SK-N-SH (cell line): ENCODE measurements at places on chromosomes 2 and 18. TPM values are rescaled to one million over a fixed set of nuclear protein-coding genes. Genes with fewer than 3 reads are reported as not detected.
A peak's percentile ranks its signal among the peaks of the same experiment; 100 is the strongest.

- DNase-seq: no peak
- H3K36me3 ChIP-seq: no peaks in the 10 kb centered on the region
- no peaks in the 10 kb centered on the region for H3K27me3 ChIP-seq
- no peak overlapping the region for H3K27ac ChIP-seq
- no peak overlapping the region for H3K4me3 ChIP-seq
Observed at GRCh38 chr2:138424436-138425140, 77.0 kb upstream of the SPOPL start.

DNA sequence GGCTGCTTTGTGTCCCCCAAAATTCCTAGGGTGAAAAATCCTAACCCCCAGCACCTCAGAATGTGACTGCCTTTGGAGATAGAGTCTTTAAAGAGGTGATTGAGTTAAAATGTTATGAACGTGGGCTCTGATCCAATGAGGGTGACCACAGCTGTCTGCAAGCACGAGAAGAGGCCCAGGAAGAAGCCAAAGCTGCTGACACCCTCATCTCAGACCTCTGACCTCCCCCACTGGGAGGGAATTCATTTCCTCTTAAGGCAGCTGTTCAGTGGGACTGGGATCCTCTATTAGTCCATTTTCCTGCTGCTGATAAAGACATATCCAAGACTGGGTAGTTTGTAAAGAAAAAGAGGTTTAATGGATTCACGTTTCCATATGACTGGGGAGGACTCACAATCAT is 544.4 kb downstream of the DCDC2C start:
- no peak overlapping the region for H3K27ac ChIP-seq
- no peaks in the 10 kb centered on the region for H3K27me3 ChIP-seq
- no peaks in the 10 kb centered on the region for H3K4me1 ChIP-seq
- H3K36me3 ChIP-seq: no peaks in the 10 kb centered on the region
- H3K4me3 ChIP-seq: no peak overlapping the region

GRCh38 chr2:200787351-200788120 is 24.2 kb upstream of the BZW1 start:
- peaks cover 14% of the 10 kb centered on the region for H3K4me1 ChIP-seq
- H3K27ac ChIP-seq: peak overlapping the region; percentile 71; the same call in 1 of the 2 replicates
- H3K4me3 ChIP-seq: peak overlapping the region; percentile 37
- H3K36me3 ChIP-seq: no peaks in the 10 kb centered on the region
- no peak for DNase-seq
- no peaks in the 10 kb centered on the region for H3K27me3 ChIP-seq

DNA sequence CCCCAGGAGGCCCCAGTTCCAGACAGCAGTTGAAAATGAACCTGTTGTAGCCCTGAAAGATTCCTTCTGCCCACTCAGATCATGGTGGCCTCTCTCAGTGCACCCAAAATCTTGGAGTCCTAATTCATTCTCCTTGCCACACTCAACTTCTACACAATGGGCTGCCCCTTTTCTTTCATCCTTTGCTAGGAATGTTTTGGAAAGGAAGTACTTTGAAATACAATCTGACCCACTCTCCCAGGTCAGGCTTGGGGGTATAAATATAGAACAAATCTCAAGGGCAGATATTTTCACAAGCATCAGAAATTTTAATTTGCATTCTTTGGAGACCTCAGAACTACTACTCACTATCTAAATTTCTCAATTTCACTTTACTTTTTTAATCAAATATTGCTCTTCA is 103.2 kb upstream of the SH3BP4 start:
- no peak for DNase-seq
- no peaks in the 10 kb centered on the region for H3K27me3 ChIP-seq
- no peak overlapping the region for H3K4me3 ChIP-seq

Gene SDC1
- 105 and 122 TPM in 2 replicates for polyA plus RNA-seq

DNA sequence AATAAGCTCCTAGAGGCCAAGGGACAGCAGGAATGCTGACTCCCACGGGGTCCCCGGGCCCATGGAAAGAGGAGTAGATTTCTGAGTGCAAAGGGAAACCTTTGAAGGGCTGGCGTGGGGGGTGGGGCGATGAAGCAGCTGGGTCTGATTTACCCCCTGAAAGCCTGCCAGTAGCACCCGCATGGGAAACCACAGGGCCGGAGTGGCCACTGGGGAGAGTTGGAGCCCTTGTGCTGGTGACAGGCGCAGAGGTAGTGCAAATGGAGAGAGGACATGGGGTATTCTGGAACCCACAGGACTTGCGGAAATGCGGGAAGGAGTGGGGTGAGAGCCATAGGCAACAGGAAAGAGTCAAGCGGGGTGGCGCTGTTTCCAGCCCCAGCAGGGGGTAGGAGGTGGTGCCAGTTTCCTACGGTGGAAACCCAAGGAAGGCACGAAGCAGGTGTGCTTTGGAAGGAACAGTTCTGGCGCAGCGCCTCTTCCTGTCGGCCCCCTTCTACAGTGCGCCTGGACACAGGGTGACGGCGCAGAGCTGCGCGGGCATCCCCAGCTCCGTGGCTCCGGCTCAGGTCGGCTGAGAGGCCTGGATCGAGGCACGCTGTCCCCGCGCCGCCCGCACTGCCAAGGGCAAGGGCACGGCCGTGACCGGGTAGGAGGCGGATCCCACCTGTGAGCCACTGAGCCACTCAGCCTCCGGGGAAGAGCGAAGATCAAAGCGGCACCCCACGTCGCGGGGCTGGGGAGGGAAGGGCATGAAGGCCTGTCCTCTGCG is 149.0 kb upstream of the GLI2 start:
- H3K4me1 ChIP-seq: peaks cover 8% of the 10 kb centered on the region; the same call in 1 of the 2 replicates
- no peak for DNase-seq
- no peak overlapping the region for H3K27ac ChIP-seq

DNA sequence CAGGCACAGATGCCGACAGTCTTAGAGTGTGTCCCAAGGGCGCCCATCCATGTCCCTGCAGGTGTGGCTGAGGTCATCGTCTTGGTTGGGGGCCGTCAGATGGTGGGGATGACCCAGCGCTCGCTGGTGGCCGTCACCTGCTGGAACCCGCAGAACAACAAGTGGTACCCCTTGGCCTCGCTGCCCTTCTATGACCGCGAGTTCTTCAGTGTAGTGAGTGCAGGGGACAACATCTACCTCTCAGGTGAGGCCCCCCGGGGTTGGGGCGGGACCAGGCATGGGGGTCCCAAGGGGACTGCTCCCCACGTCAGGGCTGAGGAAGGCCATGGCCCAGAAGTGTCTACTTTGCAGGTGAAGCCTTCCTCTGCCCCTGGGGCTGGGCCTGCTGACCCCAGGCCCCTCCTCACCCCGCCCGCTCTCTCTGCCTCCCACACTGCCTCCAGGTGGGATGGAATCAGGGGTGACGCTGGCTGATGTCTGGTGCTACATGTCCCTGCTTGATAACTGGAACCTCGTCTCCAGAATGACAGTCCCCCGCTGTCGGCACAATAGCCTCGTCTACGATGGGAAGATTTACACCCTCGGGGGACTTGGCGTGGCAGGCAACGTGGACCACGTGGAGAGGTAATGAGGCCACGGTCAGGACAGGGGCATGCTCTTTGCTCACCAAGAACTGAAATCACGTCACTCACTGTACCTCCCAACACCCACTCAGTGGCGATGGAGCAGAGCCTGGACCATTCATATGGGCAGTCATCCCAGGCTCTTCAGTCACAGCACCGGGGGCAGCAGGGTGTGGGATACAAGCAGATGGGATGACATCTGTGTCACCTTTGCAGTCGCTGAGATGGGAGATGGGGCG is 230.8 kb downstream of the ATAD2B start:
- no peak for DNase-seq
- peaks cover 8% of the 10 kb centered on the region for H3K36me3 ChIP-seq
- no peak overlapping the region for H3K4me3 ChIP-seq
- H3K27me3 ChIP-seq: no peaks in the 10 kb centered on the region
- H3K4me1 ChIP-seq: peaks cover 41% of the 10 kb centered on the region

GRCh38 chr2:96353606-96354101 is 18.1 kb downstream of the NCAPH start:
- H3K27me3 ChIP-seq: no peaks in the 10 kb centered on the region
- DNase-seq: no peak
- H3K27ac ChIP-seq: peak overlapping the region; percentile 78

GRCh38 chr2:128026448-128027277 is 1.2 kb downstream of the SAP130 start:
- no peak for DNase-seq
- H3K27ac ChIP-seq: peak overlapping the region; percentile 34; the same call in 1 of the 2 replicates
- H3K4me3 ChIP-seq: peak overlapping the region; percentile 90
- H3K36me3 ChIP-seq: peaks cover 6% of the 10 kb centered on the region
- no peaks in the 10 kb centered on the region for H3K27me3 ChIP-seq

DNA sequence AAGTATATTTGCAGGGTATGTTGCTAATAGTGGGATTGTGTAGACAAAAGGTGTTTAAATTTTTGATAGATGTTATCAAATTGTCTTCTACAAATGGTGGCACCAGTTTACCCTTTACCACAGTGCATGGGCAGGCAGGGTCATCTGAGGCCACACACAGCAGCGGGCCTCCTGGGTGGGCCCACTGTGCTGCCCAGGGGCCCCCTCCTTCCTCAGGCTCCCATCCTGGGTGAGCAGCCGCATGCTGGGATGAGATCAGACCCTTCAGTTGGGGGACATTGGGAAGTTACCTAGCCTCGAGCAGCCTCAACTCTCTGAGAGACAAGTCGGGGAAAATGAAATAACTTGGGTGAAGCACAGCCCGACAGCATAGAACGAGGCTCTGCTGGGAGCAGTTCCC is 9.7 kb downstream of the MYO7B start:
- H3K27ac ChIP-seq: no peak overlapping the region
- no peak for DNase-seq
- H3K27me3 ChIP-seq: no peaks in the 10 kb centered on the region; the same call in 1 of the 2 replicates
- H3K36me3 ChIP-seq: no peaks in the 10 kb centered on the region
- H3K4me1 ChIP-seq: no peaks in the 10 kb centered on the region
- no peak overlapping the region for H3K4me3 ChIP-seq

- H3K27ac ChIP-seq: no peak overlapping the region
- no peak for DNase-seq
- no peaks in the 10 kb centered on the region for H3K36me3 ChIP-seq
- H3K4me3 ChIP-seq: no peak overlapping the region
- H3K4me1 ChIP-seq: no peaks in the 10 kb centered on the region
Observed at GRCh38 chr18:44093253-44093652, 587.4 kb upstream of the SETBP1 start.

Gene ATP6V1B1
- 4.9 and 6.1 TPM in 2 replicates for polyA plus RNA-seq

Gene ATAD2B
- 1.3 and 1.7 TPM in 2 replicates for polyA plus RNA-seq

DNA sequence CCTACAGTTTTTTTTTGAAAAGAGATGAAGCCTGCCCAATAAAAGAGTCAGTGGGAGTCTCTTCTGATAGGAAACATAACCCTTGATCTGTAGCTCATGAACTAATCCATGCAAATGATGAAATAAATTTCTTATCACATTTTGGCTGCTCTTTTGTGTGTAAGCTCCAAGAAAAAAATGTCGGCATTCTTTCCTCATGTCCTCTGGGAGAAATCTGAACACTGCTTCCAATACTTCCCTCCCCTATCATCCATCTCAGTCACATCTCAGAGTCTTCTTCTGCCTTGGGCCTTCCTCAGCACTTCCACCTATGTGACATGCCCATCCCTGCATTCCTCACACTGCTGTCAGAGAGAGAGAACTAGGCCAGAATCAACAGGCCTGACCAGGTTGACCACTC is 395.7 kb upstream of the ST6GAL2 start:
- no peak overlapping the region for H3K27ac ChIP-seq
- DNase-seq: no peak
- H3K4me1 ChIP-seq: no peaks in the 10 kb centered on the region
- H3K4me3 ChIP-seq: no peak overlapping the region
- no peaks in the 10 kb centered on the region for H3K27me3 ChIP-seq
- H3K36me3 ChIP-seq: no peaks in the 10 kb centered on the region

DNA sequence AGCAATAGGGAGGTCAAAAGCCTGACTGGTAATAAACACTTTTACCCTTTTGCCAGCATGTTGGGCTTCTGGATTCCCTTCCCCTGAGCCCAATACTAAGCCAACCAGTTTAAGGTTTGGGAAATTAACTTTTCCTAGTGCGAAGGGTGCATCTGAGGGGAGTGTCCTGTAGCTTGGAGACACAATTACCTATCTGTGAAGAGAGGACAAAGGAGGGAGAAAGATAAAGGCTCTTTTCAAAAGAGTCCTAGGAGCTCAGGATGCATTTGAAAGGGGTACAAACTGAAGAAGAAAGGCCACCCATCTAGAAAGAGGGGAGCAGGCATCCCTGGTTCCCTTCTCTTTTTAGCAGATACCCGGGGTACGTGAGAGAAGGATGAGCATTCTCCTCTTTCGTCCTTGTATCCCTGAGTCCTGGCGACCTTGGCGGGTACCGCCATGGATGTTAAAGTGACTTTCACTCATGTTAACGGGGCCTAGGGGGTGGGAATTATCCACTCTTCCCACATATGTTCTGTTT is 25.1 kb downstream of the C18orf54 start:
- no peak overlapping the region for H3K4me3 ChIP-seq
- H3K27me3 ChIP-seq: no peaks in the 10 kb centered on the region
- no peak overlapping the region for H3K27ac ChIP-seq

- no peaks in the 10 kb centered on the region for H3K27me3 ChIP-seq
- no peak for DNase-seq
- H3K4me1 ChIP-seq: no peaks in the 10 kb centered on the region; the same call in 1 of the 2 replicates
Observed at GRCh38 chr2:86044045-86044444, 61.6 kb downstream of the POLR1A start.

Gene CHRNG
- polyA plus RNA-seq: not detected in 2 replicates

Gene CCDC178
- polyA plus RNA-seq: not detected in 2 replicates

DNA sequence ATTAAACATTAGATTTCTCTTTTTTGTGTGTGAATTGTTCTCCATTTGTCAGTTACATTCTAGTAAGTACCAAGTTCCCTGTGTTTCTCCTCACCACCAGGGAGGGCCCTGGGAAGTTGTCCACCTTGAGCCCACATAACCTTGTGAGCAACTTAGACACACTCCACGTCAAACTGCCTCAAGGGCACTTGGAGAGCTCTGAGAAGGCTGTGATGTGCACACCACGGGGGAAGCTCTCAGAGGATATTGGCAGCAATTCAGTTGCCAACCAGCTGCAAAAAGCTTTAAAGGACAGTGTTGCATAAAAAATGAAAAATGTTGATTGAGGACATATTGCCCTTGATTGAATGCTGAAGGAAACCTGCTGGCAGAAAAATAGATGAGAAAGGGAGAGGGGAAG is 743.6 kb downstream of the RNF144A start:
- no peak overlapping the region for H3K4me3 ChIP-seq
- DNase-seq: no peak
- no peaks in the 10 kb centered on the region for H3K36me3 ChIP-seq
- no peaks in the 10 kb centered on the region for H3K27me3 ChIP-seq

Gene IL37
- polyA plus RNA-seq: not detected in 2 replicates

Gene ELOA2
- polyA plus RNA-seq: not detected in 2 replicates

GRCh38 chr2:174004905-174005605 is 39.9 kb upstream of the SP3 start:
- no peak overlapping the region for H3K4me3 ChIP-seq
- no peaks in the 10 kb centered on the region for H3K4me1 ChIP-seq
- H3K36me3 ChIP-seq: no peaks in the 10 kb centered on the region
- H3K27me3 ChIP-seq: no peaks in the 10 kb centered on the region
- no peak for DNase-seq

Gene SF3B6
- 275 and 295 TPM in 2 replicates for polyA plus RNA-seq

DNA sequence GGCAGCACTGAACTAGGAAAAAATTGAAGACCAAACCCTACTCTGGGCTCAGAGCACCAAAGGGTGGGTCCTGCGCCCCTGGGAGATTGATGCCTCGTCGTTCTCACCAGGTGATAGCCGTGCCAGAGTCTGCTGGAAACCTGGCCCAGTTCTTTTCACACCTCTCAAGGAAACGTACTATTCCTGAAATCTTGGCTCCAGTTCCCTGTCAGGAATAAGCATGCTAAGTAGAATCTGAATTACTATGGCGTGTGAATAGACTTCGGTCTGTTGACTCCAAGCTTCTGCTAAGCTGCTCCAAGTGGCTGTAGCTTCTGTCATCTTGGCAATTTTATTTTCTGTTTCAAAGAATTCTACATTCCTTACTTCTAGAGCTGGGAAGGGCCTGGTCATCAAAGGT is 75.4 kb downstream of the MARCHF4 start:
- peaks cover 17% of the 10 kb centered on the region; the same call in 1 of the 2 replicates for H3K4me1 ChIP-seq
- H3K27me3 ChIP-seq: no peaks in the 10 kb centered on the region
- no peak overlapping the region for H3K4me3 ChIP-seq
